CMK (cell line): ENCODE measurements at places on chromosomes 11 and 22.

DNA sequence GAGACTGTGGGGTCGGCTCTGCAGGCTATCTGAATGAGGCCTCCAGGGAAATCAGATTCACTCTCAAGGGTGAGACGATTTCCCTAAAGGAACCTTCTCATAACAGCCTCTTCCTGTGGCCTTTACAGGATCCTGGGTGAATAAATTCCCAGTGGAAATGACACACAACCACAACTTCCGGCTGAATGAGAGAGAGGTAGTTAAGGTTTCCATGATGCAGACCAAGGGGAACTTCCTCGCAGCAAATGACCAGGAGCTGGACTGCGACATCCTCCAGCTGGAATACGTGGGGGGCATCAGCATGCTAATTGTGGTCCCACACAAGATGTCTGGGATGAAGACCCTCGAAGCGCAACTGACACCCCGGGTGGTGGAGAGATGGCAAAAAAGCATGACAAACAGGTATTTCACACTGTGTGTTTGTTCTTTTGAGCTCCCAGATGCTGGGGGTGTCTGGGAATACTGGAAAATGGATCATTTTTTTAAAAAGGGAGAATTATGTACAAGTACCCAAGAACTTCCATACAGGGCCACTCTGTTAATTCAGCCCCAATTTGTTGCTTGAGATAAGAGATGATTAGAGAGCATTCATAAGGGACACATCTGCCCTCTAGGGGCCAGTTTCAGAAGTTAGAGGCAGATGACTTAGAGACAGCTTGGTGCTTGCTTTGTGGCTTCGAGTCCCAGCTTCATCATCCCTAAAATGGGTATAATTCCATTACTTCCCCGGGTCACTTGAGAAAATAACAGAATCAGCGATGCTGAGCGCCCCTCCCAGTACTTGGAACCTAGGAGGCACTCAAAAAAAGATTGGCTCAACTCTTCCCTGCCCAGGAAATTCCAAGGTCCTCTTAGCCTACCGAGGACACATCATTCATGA lies 10.2 kb downstream of the SERPIND1 start:
- DNase-seq, result peak; percentile 50

DNA sequence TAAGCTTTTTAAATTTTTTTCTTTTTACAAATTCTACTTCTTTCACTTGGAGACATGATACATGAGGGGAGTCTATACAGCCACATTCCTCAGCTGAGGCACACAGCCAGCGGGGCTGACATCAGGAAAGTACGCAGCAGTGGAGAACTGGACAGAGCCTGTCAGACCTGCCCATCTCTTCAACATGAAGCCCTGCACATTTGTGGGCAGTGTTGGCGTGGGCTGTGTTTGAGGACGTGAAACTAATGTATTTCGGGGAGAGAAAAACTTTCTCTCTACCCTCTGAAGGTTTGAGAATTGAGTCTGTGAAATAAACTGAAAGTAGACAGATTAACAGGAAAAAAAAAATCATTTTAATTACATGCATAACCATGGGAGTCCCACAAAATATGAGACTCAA lies 84.8 kb upstream of the HTATIP2 start:
- no peak for DNase-seq

DNA sequence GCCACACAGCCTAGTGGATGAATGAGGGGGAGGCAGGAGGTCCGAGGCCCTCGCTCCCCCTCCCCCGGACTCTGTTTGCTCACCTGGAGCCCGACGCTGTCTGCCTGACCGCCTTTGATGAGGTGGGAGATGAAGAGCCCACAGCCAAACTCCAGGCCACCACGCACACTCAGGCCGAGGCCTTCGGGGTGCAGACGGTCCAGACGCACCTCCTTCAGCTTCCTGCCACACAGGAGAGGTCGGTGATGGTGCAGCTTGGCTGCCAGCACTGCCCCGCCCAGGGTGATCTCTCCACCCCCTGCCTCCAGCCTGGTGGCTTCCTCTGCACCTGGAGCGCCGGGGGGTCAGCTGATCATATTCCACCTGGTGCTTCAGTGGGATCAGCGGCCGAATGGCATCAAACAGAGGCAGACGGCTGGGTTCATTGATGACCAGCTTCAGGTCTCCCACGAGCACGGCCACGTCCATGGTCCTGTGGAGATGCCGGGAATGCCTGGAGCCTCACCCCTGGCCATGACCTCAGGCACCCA lies 13.1 kb downstream of the USH1C start:
- no peak for DNase-seq

GRCh38 chr11:123061403-123062157 lies at the start of gene HSPA8:
Gene HSPA8, minus strand, starts transcription at chr11:123062136. Its CDS starts 812 bp downstream, at chr11:123061324.
- DNase-seq, result peak; percentile 87

- no peak for DNase-seq
Measured at GRCh38 chr11:115475564-115475963, 28.7 kb downstream of the CADM1 start.

GRCh38 chr11:23405350-23405937 lies 545.2 kb upstream of the CCDC179 start:
- no peak for DNase-seq

- peak; percentile 59 for DNase-seq
Measured at GRCh38 chr11:65425105-65425970, 2.7 kb downstream of the NEAT1 start.
